Activated naive CD8-positive, alpha-beta T cell treated with anti-CD3 and anti-CD28 coated beads, Interleukin-2, amount 10 ng/mL, durations not matched to agents 7 days and 5 days (primary cell): ENCODE measurements at places on chromosomes 12 and 14. TPM values are rescaled to one million over a fixed set of nuclear protein-coding genes. Genes with fewer than 3 reads are reported as not detected.

DNA sequence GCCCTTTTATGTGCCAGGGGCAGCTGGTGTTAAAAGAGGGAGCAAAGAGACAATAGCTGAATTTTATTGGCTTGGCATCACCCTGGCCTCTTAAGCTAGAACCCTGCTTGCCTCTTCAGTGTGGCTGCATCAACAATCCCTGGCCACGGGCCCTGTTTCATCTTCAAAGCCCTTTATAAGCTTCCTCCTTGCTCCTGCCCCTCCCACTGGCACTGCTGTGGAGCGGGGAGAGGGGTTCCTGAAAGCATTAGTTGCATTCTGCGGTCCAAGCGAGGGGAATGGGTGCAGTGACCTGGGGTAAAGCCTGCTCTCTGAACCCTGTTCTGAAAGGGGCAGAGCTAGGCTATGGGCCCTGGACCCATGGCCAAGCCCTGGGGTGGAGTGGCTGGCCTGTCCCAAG is 220 bp upstream of the KRT83 start:
- H3K27ac ChIP-seq, result no peak overlapping the region
- H3K27me3 ChIP-seq, result peaks cover 35% of the 10 kb centered on the region
- no peaks in the 10 kb centered on the region for H3K4me1 ChIP-seq
- H3K36me3 ChIP-seq, result no peaks in the 10 kb centered on the region
- peak; percentile 23 for DNase-seq

- peaks cover 6% of the 10 kb centered on the region for H3K36me3 ChIP-seq
- H3K4me3 ChIP-seq, result no peak overlapping the region
- peaks cover 30% of the 10 kb centered on the region for H3K4me1 ChIP-seq
- no peak for DNase-seq
- peaks cover 2% of the 10 kb centered on the region for H3K27me3 ChIP-seq
These were observed 54.0 kb upstream of the ELK3 start for GRCh38 chr12:96140174-96140573.

DNA sequence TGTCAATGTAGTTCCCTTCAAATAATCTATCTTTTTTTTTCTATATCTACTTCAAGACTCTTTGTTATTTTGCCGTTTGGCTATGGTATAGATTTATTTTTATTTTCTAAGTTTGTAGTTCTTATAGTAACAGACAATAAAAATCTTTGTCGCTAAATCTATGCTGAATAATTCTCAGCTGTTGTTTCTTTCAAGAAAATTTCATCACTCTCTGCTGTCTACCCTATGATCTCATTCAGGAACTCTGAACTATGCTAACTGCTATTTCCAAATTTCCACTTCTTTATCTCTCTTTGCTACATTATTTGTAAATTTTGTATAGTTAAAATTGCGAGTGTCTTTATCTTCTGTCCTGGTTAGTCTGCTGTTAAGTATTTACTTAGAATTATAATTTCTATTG is 353.6 kb downstream of the LRFN5 start:
- no peak for DNase-seq
- no peaks in the 10 kb centered on the region for H3K27me3 ChIP-seq
- H3K27ac ChIP-seq, result no peak overlapping the region
- no peaks in the 10 kb centered on the region for H3K36me3 ChIP-seq

Gene OVCH1
- not detected for total RNA-seq

- peaks cover 17% of the 10 kb centered on the region for H3K36me3 ChIP-seq
- peaks cover 21% of the 10 kb centered on the region for H3K4me1 ChIP-seq
- H3K4me3 ChIP-seq, result no peak overlapping the region
- H3K27me3 ChIP-seq, result no peaks in the 10 kb centered on the region
- DNase-seq, result no peak
These were observed 27.4 kb downstream of the RAB35 start for GRCh38 chr12:120089105-120089504.

DNA sequence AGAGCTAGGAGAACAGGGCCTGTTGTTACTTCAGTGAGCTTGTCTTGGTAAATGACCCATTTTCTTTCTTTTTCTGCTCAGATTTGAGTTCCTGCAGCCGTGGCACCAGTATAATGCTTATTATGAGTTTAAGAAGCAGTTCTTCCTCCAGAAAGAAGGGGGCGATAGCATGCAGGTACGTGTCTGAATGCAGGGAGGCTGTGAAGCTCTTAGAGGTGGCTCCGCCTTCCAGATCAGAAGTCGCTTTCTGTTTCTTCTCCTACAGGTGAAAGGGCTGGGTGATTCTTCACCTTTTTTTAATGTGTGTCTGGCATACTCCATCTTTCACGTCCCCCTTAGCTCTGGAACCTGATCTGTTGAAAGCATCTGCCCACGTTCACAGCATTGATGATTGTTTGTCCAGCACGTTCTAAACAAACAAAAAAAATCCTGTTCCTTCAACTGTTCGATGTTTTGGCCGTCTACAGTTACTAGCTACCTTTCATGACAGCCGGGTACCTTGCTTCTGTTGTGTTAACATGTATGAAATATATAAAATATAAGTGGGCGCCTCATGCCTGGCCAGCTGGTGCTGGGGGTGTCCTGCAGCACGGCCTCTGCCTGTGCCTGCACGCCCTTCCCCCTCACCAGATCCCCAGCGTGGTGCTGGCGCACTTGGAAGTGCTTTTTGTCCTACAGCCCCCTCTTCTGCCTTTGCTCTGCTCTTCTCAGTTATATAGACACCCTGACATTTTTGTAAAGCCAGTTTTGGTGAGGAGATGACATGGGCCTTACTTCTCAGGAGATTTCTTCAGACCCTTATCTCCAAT is 44.6 kb downstream of the SFSWAP start:
- peaks cover 39% of the 10 kb centered on the region for H3K36me3 ChIP-seq
- H3K4me3 ChIP-seq, result no peak overlapping the region
- H3K27me3 ChIP-seq, result no peaks in the 10 kb centered on the region
- no peak for DNase-seq

Gene HOXC13
- not detected for total RNA-seq

DNA sequence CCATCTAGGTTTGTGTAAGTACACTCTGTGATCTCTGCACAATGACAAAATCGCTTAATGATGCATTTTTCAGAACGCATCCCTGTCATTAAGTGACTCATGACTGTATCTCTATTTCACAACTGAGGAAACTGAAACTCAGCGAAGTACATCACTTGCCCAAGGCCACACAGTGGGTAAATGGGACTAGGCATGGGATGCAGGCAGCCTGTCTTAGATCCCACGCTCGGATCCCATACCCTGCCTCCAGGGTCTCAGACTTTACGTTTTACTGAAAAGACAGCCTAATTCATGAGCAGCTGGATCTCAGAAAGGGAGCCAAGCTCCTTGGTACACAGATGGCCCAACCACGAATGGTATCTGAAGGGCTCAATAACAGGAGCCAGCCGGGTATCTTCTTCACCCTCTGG is 2.4 kb upstream of the MLEC start:
- peaks cover 2% of the 10 kb centered on the region for H3K36me3 ChIP-seq
- H3K27ac ChIP-seq, result no peak overlapping the region
- H3K4me3 ChIP-seq, result peak overlapping the region; percentile 30
- H3K27me3 ChIP-seq, result no peaks in the 10 kb centered on the region
- peaks cover 28% of the 10 kb centered on the region for H3K4me1 ChIP-seq

- no peak overlapping the region for H3K4me3 ChIP-seq
- no peak for DNase-seq
- no peaks in the 10 kb centered on the region for H3K36me3 ChIP-seq
- H3K27ac ChIP-seq, result no peak overlapping the region
- H3K27me3 ChIP-seq, result no peaks in the 10 kb centered on the region
These were observed 1569.0 kb upstream of the FLRT2 start for GRCh38 chr14:83960832-83961512.

GRCh38 chr14:81122326-81122725 is 98.4 kb downstream of the GTF2A1 start:
- DNase-seq, result no peak
- no peak overlapping the region for H3K4me3 ChIP-seq
- H3K36me3 ChIP-seq, result no peaks in the 10 kb centered on the region

GRCh38 chr14:65502676-65503124 is 90.2 kb downstream of the FUT8 start:
- no peak overlapping the region for H3K4me3 ChIP-seq
- H3K27me3 ChIP-seq, result no peaks in the 10 kb centered on the region
- H3K27ac ChIP-seq, result peak overlapping the region; percentile 19
- H3K36me3 ChIP-seq, result peaks cover 41% of the 10 kb centered on the region
- DNase-seq, result no peak

Gene STXBP6
- not detected for total RNA-seq

Gene CLMN
- 4.3 TPM for total RNA-seq

DNA sequence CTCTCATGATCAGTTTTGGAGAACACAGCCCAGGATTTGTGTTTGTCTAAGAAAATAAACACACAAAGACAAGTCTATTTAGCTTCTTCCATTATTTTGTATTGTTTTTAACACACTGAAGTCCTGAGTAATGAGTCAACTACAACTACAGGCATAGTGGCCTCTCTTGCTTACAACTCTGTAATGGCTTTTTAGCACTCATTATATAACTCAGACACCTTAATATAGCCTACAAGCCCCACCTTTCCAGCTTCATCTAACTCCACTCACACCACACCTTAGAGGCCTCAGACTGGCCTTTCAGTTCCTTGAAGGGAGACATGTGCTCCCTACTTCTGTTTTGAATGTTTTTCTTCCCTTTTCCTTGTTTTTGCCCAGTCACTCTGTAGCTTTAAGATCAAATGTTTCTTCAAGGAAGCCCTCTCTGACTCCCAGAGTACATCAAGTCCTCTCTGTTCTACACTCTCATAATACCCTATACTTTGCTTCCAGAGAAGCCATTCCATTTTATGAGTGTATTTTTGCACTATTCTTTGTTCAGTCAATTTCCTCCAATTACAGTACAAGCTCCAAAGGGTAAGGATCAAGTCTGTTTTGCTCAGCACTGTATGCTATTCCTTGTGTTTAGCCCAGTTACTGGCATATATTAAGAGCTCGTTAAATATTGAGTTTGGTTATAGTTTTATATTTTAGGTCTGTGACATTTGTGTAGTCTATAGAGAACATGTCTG is 233.6 kb upstream of the ARHGAP5 start:
- H3K27ac ChIP-seq, result no peak overlapping the region
- H3K4me3 ChIP-seq, result no peak overlapping the region
- no peak for DNase-seq
- H3K36me3 ChIP-seq, result peaks cover 5% of the 10 kb centered on the region
- H3K4me1 ChIP-seq, result peaks cover 2% of the 10 kb centered on the region
- H3K27me3 ChIP-seq, result no peaks in the 10 kb centered on the region

GRCh38 chr12:40107803-40108620 is 2.1 kb upstream of the SLC2A13 start:
- peaks cover 22% of the 10 kb centered on the region for H3K4me1 ChIP-seq
- H3K36me3 ChIP-seq, result peaks cover 2% of the 10 kb centered on the region
- DNase-seq, result no peak
- no peak overlapping the region for H3K27ac ChIP-seq
- H3K4me3 ChIP-seq, result peak overlapping the region; percentile 76

GRCh38 chr12:104458694-104459367 is 2.1 kb downstream of the CHST11 start:
- H3K4me3 ChIP-seq, result peak overlapping the region; percentile 99
- H3K36me3 ChIP-seq, result peaks cover 14% of the 10 kb centered on the region
- peaks cover 44% of the 10 kb centered on the region for H3K4me1 ChIP-seq
- peak; percentile 40 for DNase-seq
- H3K27ac ChIP-seq, result peak overlapping the region; percentile 87

DNA sequence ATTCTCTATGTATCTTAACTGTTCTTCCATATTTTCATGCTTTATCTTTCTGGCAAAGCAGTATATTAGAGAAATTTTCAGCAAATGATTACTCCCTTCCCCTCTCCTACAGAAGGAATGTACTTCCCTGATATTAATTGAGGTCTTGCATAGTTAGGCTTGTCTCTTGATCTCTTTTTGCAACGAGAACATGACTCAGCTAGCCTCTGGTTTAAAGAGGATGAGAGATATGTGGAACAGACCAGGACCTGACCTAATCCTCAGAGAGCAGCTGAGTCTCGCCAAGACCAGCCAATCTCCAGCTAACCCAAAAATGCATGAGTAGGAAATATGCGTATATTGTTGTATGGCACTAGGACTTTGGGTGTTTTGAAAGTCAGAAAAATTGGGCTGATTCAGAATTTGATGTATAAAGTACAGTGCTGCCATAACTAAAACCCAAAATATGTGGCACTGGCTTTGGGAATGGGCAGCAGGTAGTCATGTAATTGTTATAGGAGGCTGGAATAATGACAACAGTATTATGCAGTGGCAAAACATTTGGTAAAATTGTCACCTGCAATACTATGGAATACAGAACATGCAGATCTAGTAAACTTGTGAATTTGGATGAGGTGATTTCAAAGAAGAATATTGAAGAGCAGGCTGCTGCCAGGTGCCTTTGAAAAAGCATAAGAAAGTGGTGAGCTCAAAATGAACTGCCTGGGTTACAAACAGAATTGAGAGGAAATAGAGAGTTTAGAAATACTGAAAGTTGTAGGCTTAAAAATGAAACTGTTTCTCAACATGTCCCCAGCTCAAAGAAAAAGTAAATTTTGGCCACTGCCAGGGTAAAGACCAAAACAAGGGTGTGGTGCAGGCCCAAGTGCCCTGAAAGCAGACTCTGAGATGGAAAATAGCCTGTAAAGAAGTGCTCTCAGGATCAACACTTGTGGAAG is 9.3 kb upstream of the USP15 start:
- DNase-seq, result no peak
- H3K4me1 ChIP-seq, result peaks cover 21% of the 10 kb centered on the region
- peaks cover 32% of the 10 kb centered on the region for H3K36me3 ChIP-seq
- peak overlapping the region; percentile 96 for H3K27ac ChIP-seq
- H3K4me3 ChIP-seq, result peak overlapping the region; percentile 73

Gene NKX2-8
- total RNA-seq, result not detected

Gene ASB2
- total RNA-seq, result 21.3 TPM

GRCh38 chr14:22399776-22400175 is 189.2 kb downstream of the DAD1 start:
- DNase-seq, result no peak
- H3K36me3 ChIP-seq, result no peaks in the 10 kb centered on the region

GRCh38 chr12:2858334-2858733 is 1.5 kb upstream of the TEX52 start:
- H3K36me3 ChIP-seq, result peaks cover 31% of the 10 kb centered on the region
- DNase-seq, result no peak

Gene EXOC3L4
- not detected for total RNA-seq

DNA sequence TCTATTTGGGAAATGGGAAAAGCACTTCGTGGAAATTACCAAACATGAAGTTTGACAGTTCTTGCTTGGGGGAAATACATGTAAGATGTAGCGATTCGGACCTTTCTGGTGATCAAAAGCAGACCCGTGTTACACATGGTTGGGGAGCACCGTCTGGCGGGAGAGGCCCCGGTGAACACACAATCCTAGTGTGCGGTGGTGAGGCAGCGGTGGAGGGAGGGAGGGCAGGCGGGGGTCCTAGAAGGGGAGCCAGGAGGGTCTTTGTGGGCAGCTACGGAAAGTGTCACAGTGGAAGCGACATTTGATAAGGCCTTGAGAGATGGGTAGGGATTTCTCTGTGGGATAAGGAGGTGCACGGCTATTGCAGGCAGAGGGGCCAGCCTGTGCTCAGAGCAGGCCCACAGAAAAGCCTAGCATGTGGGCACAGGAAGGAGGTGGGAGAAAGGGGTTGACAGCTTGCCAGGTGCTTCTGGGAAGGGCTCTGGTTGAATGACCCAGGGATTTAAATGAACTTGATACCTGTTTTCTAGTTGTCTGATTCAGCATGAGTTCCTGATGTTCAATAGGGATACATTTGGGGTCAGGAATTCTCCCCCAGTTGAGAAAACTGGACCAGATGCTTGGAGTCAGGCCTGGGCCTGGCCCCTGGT is 7.2 kb downstream of the MVK start:
- H3K36me3 ChIP-seq, result peaks cover 5% of the 10 kb centered on the region
- no peak for DNase-seq
- no peak overlapping the region for H3K27ac ChIP-seq
- H3K4me3 ChIP-seq, result no peak overlapping the region
- peaks cover 5% of the 10 kb centered on the region for H3K4me1 ChIP-seq

Gene PPP1R3E
- 50.8 TPM for total RNA-seq

Gene CLEC4E
- not detected for total RNA-seq

GRCh38 chr14:91516663-91517388 is 6.7 kb upstream of the PPP4R3A start:
- H3K27ac ChIP-seq, result no peak overlapping the region
- no peaks in the 10 kb centered on the region for H3K36me3 ChIP-seq
- no peak overlapping the region for H3K4me3 ChIP-seq
- peaks cover 10% of the 10 kb centered on the region for H3K27me3 ChIP-seq

Gene BCL2L14
- 4.9 TPM for total RNA-seq
